SJCRH30 (cell line): ENCODE measurements at places on chromosomes 2 and 18.

- no peak overlapping the region for H3K27ac ChIP-seq
- no peaks in the 10 kb centered on the region for H3K36me3 ChIP-seq
- no peak for DNase-seq
- H3K27me3 ChIP-seq: no peaks in the 10 kb centered on the region
Observed at GRCh38 chr18:63999871-64000270, 30.0 kb downstream of the SERPINB8 start.

GRCh38 chr2:238094438-238095022 lies 5.6 kb upstream of the ESPNL start:
- H3K36me3 ChIP-seq: no peaks in the 10 kb centered on the region
- H3K4me1 ChIP-seq: peaks cover 10% of the 10 kb centered on the region
- H3K27me3 ChIP-seq: no peaks in the 10 kb centered on the region
- no peak for DNase-seq
- H3K4me3 ChIP-seq: no peak overlapping the region

DNA sequence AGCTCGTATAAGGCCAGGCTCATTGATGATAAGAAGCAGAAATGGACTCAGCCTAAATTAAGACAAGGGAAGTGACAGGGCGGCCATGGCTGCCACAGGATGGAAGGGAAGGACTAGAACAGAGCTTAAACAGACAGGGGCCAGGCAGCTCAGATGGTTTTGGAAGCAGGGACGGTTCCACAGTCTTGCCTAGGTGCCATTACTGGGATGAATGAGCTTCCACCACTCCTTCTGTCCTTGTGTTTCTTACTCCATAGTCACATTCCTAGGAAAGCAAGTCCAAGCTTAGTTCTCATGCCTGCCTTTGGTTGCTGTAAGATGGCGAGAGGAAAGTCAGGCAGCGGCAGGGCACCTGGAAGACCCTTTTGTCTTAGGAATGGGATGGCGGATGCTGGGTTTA lies 11.9 kb downstream of the GNLY start:
- no peak for DNase-seq
- no peak overlapping the region for H3K4me3 ChIP-seq
- H3K27me3 ChIP-seq: no peaks in the 10 kb centered on the region
- peaks cover 9% of the 10 kb centered on the region; the same call in 1 of the 2 replicates for H3K4me1 ChIP-seq
- no peaks in the 10 kb centered on the region for H3K36me3 ChIP-seq
- no peak overlapping the region for H3K27ac ChIP-seq

- 0 out of 2 replicates have a peak overlapping the region, but pooled peaks have one; percentile 9 for H3K4me3 ChIP-seq
- peak overlapping the region; percentile 35; the same call in 1 of the 2 replicates for H3K27ac ChIP-seq
- no peaks in the 10 kb centered on the region for H3K36me3 ChIP-seq
- no peaks in the 10 kb centered on the region for H3K27me3 ChIP-seq
Observed at GRCh38 chr18:5284808-5285207, 10.7 kb downstream of the ZBTB14 start.

- H3K4me3 ChIP-seq: no peak overlapping the region
- DNase-seq: no peak
- H3K4me1 ChIP-seq: no peaks in the 10 kb centered on the region
- no peaks in the 10 kb centered on the region for H3K36me3 ChIP-seq
- no peaks in the 10 kb centered on the region for H3K27me3 ChIP-seq
Observed at GRCh38 chr2:101983928-101984327, 7.8 kb upstream of the IL1R2 start.

- H3K4me1 ChIP-seq: no peaks in the 10 kb centered on the region
- H3K36me3 ChIP-seq: no peaks in the 10 kb centered on the region
- H3K27ac ChIP-seq: no peak overlapping the region
- no peaks in the 10 kb centered on the region for H3K27me3 ChIP-seq
- H3K4me3 ChIP-seq: no peak overlapping the region
Observed at GRCh38 chr2:134648586-134648985, 70.2 kb downstream of the TMEM163 start.

DNA sequence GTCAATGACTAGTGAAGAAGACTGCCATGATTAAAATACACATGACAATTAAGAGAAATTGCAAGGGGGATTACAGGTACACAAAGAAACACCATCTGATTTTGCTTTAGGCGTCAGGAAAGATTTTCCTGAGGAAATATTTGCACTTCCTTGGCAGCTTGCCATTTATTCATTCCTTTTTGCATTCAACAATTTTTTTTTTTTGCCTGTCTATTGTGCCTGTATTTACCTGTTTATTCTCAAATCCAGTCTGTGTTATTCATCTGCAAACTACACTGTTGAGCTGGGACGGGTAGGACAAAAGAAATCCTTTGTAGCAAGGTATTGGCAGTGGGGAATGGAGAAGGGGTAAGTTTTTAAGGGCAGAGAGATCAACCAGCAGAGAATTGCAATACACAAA lies 31.8 kb downstream of the SMAD2 start:
- no peak overlapping the region for H3K4me3 ChIP-seq
- H3K4me1 ChIP-seq: peaks cover 4% of the 10 kb centered on the region; the same call in 1 of the 2 replicates
- no peak for DNase-seq
- H3K27ac ChIP-seq: no peak overlapping the region

DNA sequence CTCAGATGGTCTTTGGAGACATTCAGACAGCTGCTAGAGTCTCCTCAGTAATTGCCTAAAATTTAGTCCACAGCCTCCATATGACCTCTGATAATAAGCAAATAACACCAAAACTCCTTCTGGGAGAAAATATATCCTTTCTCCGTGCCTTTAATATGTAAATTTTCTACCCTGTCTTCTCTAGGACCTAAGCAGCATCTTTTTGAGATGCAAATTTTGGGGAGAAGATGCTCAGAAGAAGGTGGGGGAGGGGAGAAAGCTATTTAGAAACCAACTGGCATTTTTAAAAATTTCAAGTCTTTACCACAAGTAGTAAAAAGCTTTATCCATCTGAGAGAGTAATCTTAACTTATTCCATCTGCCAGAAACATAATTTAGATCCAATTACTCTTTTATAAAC lies 120.4 kb upstream of the MSH6 start:
- no peaks in the 10 kb centered on the region for H3K36me3 ChIP-seq
- H3K27me3 ChIP-seq: no peaks in the 10 kb centered on the region
- no peaks in the 10 kb centered on the region for H3K4me1 ChIP-seq

DNA sequence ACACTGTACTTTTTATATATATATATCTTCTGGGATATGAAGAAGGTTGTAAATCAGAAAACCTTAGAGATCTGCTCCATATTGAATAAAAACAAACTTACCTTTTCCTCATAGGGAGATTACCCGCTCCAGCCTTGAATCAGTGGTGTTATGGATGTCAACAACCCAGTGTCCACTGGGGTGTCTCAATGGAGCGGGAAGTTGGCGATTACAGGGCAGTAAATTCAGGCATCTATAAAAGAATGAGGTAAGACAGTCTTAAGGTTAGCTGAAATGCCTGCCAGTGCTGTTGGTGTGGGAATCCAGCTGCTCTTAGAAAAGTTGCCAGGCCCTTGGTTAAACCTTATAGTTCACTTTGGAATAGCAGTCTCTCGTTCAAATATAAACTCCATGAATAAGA lies 102.3 kb downstream of the R3HDM1 start:
- no peak overlapping the region for H3K4me3 ChIP-seq
- DNase-seq: no peak
- H3K27me3 ChIP-seq: no peaks in the 10 kb centered on the region
- no peaks in the 10 kb centered on the region for H3K4me1 ChIP-seq

DNA sequence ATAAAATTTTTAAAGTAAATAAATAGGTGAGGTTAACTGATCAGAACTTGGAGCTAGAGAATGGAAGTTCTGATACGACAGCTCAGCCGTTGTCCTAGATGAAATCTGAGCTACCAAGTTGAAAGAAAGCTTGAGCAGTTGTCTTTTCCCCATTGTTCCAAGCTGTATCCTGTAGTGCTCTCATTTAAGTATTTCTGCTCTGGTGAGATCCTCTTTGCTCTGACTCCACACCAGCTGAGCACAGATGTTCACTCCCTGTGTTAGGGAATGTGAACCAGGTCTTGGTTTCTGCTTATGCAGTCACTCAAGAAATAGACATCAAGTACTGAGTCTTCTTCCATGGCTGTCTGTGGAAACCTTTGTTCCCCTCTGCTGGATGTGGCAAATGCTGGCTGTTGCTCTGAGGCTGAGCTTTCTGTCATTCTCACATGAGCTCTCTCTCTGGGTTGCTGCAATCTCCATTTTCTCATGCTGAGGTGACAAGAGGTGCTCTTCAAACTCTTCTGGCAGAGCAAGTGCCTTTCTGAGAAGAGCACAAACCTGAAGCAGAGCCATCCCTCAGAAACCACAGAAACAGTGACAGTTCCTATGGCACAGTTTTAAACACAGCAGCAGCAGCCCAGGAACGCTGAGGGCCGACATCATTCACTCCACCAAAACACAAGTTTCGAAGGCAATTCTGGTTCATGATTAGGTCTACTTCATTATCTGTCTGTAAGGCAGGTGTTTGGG lies 194.1 kb downstream of the SP3 start:
- H3K4me3 ChIP-seq: no peak overlapping the region
- H3K27me3 ChIP-seq: no peaks in the 10 kb centered on the region

- no peak overlapping the region for H3K27ac ChIP-seq
- no peaks in the 10 kb centered on the region for H3K36me3 ChIP-seq
- peak; percentile 80 for DNase-seq
- no peaks in the 10 kb centered on the region for H3K27me3 ChIP-seq
Observed at GRCh38 chr2:10504994-10505820, 57.1 kb upstream of the ODC1 start.

DNA sequence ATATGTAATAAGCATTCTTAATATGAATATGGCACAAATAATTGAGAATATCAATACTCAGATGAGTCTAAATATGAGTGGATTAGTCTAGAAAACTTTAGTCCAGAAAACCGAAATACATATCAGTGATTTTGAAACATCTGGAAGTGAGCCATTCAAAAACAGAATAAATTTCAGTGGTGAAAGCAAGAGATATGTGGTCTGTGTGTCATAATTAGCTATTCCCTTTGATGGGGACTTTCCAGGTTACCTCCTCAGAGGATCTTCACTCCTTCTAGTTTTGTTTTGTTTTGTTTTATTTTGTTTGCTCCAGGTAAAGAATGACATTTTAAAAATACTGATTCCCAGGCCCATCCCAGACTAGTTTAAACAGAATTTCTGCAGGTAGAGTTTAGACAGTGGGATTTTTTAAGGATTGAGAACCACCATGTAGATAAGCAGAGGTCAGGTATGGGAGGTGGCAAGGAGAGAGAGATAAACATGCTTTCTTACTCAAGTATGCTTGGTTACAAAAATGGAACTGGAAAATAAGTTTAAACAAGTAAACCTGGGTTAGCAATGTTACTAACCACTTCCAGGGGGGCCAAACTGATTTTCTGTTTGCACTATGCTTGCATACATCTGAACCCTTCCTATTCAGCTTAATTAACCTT lies 70.7 kb downstream of the NABP1 start:
- H3K27ac ChIP-seq: no peak overlapping the region
- H3K36me3 ChIP-seq: no peaks in the 10 kb centered on the region
- H3K4me3 ChIP-seq: no peak overlapping the region

DNA sequence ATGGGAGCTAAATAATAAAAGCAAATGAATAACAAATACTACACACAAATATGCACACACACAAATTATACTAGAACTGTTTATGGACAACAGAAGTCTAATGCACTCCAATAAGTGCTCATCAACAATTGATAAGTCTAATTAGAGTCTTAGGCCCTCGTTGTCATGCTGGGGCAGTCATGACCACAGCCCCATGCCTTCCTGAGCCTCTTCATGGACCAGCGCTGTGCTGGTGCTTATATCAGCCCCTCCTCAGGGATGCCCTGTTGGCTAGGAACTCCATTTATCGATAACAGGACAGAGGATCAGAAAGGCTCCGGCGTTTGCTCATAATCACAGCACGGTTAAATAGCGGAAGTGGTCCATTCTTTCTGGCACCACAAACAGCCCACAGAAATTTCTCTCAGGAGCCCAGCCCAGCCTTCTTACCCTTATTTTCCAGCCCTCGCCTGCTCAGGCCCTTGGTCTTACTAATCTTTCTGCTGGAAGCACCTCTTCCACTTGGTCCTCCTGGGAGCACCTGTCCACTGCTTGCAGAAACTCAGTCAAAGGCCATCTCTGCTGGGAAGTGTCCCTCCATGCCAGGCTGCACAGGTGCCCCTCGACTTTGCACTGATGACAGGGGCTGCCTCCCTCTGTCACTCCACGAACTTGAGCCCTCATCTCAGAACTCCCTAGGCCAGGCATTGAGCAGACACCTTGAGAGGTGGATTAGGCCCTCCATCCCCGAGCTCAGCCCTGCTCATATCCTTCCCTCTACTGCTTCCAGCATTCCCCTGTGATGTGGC lies 500.2 kb upstream of the HS6ST1 start:
- no peaks in the 10 kb centered on the region for H3K4me1 ChIP-seq
- H3K27me3 ChIP-seq: no peaks in the 10 kb centered on the region; the same call in 1 of the 2 replicates
- H3K27ac ChIP-seq: no peak overlapping the region
- no peak overlapping the region for H3K4me3 ChIP-seq

GRCh38 chr2:15932394-15933183 lies 7.8 kb upstream of the MYCN start:
- H3K27ac ChIP-seq: no peak overlapping the region
- no peak overlapping the region for H3K4me3 ChIP-seq
- no peaks in the 10 kb centered on the region for H3K27me3 ChIP-seq

DNA sequence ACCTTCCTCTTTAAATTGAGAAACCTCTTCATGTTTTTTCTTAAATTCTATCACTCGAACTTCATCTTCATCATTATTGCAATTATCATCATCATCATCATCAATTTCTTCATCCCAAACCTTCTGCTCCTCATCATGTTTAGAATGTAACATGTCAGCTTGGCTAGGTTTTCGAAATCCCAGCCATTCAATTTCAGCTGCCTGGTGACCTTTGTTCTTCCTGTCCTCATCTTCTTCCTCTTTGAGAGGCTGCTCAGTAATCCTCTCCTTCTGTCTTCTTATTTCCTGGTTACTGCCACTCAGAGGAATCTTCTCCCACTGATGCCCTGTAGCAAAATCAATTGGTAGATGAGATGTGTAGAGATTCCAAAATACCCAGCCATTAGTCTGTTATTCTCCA lies 4.2 kb downstream of the ERMN start:
- no peaks in the 10 kb centered on the region for H3K36me3 ChIP-seq
- no peak overlapping the region for H3K4me3 ChIP-seq
- H3K4me1 ChIP-seq: 0 out of 2 replicates have a peak, but pooled peaks cover 3% of the 10 kb centered on the region
- H3K27ac ChIP-seq: no peak overlapping the region
- no peak for DNase-seq

DNA sequence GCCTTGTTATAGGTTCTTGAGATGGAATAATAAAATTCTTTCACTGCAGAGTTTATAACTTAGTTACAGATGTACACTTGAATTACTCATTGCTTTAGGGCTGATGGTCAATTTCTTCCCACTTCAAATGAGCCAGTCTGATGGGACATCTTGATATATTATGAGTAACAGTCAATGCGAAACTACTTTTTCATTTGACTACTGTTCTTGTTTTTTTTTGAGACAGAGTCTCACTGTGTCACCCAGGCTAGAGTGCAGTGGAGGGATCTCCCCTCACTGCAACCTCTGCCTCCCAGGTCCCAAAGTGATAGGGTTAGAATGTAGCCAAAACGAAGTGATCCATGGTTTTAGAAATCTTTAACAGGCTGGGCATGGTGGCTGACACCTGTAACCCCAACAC lies 57.1 kb downstream of the ST3GAL5 start:
- H3K27me3 ChIP-seq: no peaks in the 10 kb centered on the region
- no peak overlapping the region for H3K4me3 ChIP-seq
- no peak for DNase-seq
- H3K36me3 ChIP-seq: no peaks in the 10 kb centered on the region
- peaks cover 2% of the 10 kb centered on the region; the same call in 1 of the 2 replicates for H3K4me1 ChIP-seq

GRCh38 chr2:240437551-240437860 lies 2.0 kb downstream of the GPC1 start:
- H3K27me3 ChIP-seq: no peaks in the 10 kb centered on the region
- peaks cover 29% of the 10 kb centered on the region for H3K4me1 ChIP-seq
- DNase-seq: no peak
- no peaks in the 10 kb centered on the region for H3K36me3 ChIP-seq
- H3K27ac ChIP-seq: no peak overlapping the region
